ENCODE measurements at places on chromosomes 6 and 20. TPM values are rescaled to one million over a fixed set of nuclear protein-coding genes. Genes with fewer than 3 reads are reported as not detected.

DNA sequence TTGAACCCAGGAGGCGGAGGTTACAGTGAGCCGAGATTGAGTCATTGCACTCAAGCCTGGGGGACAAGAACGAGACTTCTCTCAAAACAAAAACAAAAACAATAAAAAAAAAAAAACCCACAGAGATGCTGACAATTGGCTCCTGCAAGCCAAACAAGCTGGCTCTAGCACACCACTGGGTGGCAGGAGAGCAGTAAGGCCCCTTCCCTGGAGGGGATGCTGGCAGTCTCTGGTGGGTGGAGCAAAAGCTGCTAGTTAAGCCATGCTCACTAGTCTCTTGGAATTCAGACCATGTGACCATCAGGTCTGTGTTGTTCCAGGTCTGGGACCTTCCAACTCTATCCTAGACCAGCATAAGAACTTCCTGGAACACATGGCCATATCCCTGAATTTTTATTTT lies 18.9 kb upstream of the DSN1 start:
- peak; percentile 69 for DNase-seq
- no peak overlapping the region for H3K4me3 ChIP-seq
- peaks cover 13% of the 10 kb centered on the region for H3K36me3 ChIP-seq
- H3K27ac ChIP-seq, result no peak overlapping the region
- no peaks in the 10 kb centered on the region for H3K27me3 ChIP-seq

GRCh38 chr6:24099181-24099580 lies 26.8 kb upstream of the NRSN1 start:
- no peaks in the 10 kb centered on the region for H3K27me3 ChIP-seq
- no peak overlapping the region for H3K4me3 ChIP-seq

DNA sequence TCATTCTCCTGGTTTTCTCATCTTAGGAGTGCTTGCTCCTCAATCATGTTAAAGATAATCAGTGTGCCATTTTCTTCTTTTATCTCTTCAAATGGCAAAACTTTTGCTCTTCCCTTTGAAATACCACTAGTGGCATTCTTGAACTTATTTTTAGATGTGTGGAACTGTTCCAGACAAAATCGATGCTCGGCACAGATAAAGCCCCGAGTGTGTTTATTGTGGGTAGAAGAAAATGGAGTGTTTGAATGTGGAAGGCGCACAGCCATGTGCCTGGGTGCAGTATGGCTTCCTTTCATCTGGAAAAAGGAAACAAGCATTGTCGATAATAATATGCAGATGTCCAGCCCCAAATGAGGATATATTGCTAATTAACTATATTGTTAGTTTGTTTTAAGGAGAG lies 42.4 kb downstream of the ISM1 start:
- no peaks in the 10 kb centered on the region for H3K4me1 ChIP-seq
- no peaks in the 10 kb centered on the region for H3K36me3 ChIP-seq
- H3K27ac ChIP-seq, result no peak overlapping the region
- H3K4me3 ChIP-seq, result no peak overlapping the region
- no peak for DNase-seq

GRCh38 chr6:133743621-133744020 lies 145.3 kb upstream of the TCF21 start:
- no peaks in the 10 kb centered on the region for H3K27me3 ChIP-seq
- no peak for DNase-seq
- no peaks in the 10 kb centered on the region for H3K36me3 ChIP-seq
- no peak overlapping the region for H3K4me3 ChIP-seq
- no peak overlapping the region for H3K27ac ChIP-seq
- peaks cover 18% of the 10 kb centered on the region for H3K4me1 ChIP-seq

DNA sequence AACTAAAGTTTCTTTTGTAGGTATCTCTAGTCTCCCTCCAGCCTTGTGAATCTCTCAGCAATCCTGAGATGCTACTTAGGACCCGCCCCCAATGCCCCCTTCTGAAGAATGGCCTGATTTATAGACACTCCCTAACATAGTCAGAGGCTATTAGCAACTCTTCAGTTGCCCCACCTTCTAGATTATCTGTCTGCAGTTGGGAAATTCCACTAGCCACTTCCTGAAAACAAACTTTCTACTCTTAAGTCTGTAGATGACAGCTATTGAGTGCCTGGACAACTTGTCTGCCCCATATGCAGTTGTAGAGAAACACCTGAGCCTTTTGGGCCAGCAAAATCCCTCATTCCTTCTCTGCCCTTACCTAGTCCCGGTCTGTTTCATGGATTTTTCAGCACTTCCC lies 188.2 kb upstream of the PREP start:
- no peak overlapping the region for H3K4me3 ChIP-seq
- peak; percentile 56 for DNase-seq
- H3K4me1 ChIP-seq, result peaks cover 72% of the 10 kb centered on the region
- H3K27me3 ChIP-seq, result no peaks in the 10 kb centered on the region
- H3K27ac ChIP-seq, result no peak overlapping the region
- H3K36me3 ChIP-seq, result no peaks in the 10 kb centered on the region

DNA sequence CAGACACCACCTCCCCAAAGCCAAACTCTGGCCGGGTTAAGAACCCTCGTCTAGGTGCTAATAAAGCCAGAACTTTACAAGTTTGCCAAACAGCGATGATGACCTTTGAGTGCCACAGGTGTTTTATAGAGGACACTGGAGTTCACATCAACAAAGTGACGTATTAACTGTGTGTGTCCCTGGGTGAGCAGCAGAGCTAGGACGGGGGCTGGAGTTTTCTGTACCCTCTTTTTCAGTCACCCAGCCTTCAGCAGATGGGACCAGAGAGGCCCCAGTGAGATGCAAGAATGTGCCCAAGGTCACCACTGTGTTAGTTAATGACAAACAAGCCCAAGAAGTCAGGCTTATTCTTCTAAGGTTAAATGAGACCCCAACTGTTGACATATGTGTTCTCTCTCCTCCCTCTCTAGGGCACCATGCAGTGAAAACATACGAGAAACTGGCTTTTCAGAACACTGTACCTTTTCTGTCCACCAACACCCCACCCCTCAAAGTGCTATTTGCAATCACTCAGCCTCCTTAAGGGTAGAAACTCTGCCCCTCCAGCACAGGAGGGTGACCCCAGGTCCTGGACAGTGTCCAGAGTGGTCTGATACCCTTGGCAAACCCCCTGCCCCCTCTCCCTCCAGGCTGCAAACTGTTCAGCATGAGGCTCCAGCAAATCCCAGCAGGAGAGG lies 5.2 kb downstream of the SDC4 start:
- peaks cover 38% of the 10 kb centered on the region for H3K36me3 ChIP-seq
- DNase-seq, result no peak
- H3K4me3 ChIP-seq, result peak overlapping the region; percentile 99
- H3K4me1 ChIP-seq, result peaks cover 67% of the 10 kb centered on the region

DNA sequence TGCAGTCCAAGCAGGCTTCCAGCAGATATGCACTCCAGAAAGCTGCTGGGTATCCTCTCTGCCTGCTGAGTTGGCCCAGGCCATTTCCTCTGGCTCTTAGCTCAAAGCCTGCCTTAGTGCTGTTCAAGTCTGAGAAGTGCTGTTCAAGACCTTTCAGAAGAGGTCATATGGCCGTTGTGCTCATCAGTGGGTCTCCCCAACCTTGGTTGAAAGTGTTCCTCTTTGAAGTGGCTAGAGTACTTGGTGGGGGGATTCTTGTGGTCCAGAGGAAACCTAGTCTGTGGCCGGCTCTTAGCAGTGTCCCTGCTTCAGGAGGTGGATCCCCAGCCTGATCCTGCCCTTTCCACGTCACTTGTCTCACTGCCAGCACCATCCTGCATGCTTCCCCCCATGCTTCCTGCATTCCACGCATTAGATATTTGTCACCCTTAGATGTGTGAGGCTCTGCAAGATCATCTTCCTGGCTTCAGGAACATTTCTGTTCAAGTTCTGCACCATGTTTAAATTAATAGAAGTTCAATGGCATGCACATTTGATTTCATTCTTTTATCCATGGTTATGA lies 105.0 kb downstream of the FIG4 start:
- peak; percentile 39 for DNase-seq
- no peaks in the 10 kb centered on the region for H3K36me3 ChIP-seq
- no peak overlapping the region for H3K4me3 ChIP-seq
- H3K27ac ChIP-seq, result no peak overlapping the region
- no peaks in the 10 kb centered on the region for H3K27me3 ChIP-seq

DNA sequence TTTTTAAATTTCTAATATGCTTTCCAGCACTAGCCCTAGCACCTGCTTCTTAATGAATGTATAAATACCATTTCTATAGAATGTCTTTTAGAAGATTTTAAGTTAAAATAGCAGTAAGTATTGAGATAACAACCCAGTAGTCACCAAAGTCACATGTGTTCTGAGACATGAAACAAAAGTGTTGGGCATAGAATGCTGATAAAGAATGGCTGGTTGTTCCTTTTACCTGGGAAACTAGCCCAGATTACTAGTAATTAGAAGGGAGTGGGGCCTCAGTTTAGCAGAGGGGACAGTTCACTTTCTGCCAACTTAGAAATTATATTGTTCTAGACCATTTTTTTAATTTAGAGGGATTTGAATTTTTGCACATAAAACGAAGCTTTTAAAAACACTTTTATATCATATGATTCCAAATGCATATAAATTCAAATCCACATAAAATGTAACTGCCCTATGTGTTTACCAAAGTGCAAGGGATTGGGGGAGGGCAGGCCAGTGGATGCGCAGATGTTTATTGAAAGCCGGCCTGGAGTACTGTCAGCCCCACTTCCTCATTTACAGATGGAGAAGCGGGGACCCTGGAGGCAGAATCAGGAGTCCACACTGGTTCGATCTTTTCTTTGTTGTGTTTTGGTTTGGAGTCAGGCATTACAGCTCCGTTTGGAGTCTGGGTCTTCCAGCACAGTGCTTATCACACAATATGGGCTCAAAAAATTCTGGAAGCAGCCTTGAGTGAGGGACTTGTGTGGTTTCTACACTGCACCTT lies 139.8 kb downstream of the ZDHHC14 start:
- no peak for DNase-seq
- H3K4me3 ChIP-seq, result no peak overlapping the region
- no peaks in the 10 kb centered on the region for H3K4me1 ChIP-seq
- no peaks in the 10 kb centered on the region for H3K27me3 ChIP-seq
- H3K27ac ChIP-seq, result no peak overlapping the region

GRCh38 chr6:37074053-37074827 lies 68.8 kb downstream of the FGD2 start:
- no peak overlapping the region for H3K27ac ChIP-seq
- DNase-seq, result peak; percentile 26
- no peak overlapping the region for H3K4me3 ChIP-seq
- no peaks in the 10 kb centered on the region for H3K27me3 ChIP-seq
- H3K4me1 ChIP-seq, result peaks cover 18% of the 10 kb centered on the region

- no peak for DNase-seq
- H3K27ac ChIP-seq, result no peak overlapping the region
- no peak overlapping the region for H3K4me3 ChIP-seq
- no peaks in the 10 kb centered on the region for H3K4me1 ChIP-seq
- H3K27me3 ChIP-seq, result no peaks in the 10 kb centered on the region
These were observed 5.6 kb upstream of the SLC17A9 start for GRCh38 chr20:62946918-62947317.

DNA sequence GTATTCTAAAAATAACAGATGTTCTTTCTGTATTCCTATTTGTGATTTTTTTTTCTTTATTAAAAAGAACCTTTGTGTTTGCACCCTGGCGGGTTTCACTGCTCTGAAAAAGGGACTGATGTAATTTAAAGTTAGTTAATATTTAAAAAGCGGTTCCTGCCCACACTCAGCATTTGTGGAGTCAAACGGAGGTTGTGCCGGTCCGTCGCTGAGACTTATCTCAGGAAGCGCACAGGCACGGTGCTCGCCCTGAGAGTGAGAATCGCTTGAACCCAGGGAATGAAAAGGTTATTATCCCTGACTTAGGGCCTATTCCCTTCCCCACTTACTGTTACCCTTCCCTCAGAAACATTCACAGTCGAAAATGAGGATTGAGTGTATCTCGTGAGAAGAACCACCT lies 366.7 kb downstream of the THBS2 start:
- no peak for DNase-seq
- H3K4me3 ChIP-seq, result no peak overlapping the region
- H3K4me1 ChIP-seq, result no peaks in the 10 kb centered on the region
- H3K27ac ChIP-seq, result no peak overlapping the region
- H3K36me3 ChIP-seq, result no peaks in the 10 kb centered on the region

SRMS gene
- total RNA-seq, result not detected

HLA-DOB gene
- total RNA-seq, result not detected

RBBP8NL gene
- not detected for total RNA-seq

COL12A1 gene
- total RNA-seq, result 1,033 TPM
